LHCN-M2 (cell line): ENCODE measurements at places on chromosomes 3 and 15. TPM values are rescaled to one million over a fixed set of nuclear protein-coding genes. Genes with fewer than 3 reads are reported as not detected.

GRCh38 chr3:55466526-55466925 is 20.6 kb downstream of the WNT5A start:
- DNase-seq = no peak

GRCh38 chr3:4721511-4721911 is 228.4 kb downstream of the ITPR1 start:
- DNase-seq = peak; percentile 93

DNA sequence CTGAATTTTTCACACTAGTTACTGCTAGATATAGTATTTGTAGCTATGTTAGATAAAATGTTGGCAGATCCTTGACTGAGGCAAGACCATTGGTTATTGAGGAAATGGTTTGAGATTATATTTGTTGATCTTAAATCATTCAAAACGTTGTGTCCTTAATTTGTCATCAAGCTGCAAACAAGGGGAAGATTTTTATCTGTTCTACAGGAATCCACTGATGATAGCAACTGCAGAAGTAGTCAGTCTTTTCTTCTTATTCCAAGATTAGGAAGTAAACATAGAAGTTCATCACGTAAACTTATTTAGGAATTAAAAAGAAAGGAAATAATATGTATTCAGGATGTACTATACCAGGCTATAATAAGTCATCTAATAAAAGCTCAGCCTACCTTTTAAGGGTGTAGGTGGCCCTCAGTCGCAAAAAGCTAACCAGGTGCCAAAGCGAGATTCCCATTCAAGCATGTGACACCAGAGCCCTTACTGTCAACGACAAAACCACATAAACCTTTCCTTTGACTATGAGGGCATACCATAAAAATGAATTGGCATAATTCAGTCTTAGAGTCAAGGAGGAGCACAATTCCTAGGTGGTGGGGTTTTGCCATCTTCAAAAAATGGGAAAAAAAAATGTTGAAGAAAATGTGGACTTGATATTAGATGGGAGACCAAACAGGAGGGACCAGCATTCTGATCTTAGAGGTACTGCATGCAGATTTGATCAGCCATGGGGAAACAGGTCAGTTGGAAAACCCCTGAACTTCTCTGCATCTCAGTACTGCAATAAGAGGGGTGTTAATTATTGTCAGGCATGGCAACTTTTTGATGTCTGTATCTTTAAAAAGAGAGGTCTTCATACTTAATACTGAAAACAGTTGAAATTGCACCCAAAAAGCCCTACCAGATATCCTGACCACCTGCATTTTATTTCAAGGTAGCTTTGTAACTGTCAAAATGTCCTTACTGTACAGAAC is 212.5 kb upstream of the UBE2E1 start:
- no peak for DNase-seq

DNA sequence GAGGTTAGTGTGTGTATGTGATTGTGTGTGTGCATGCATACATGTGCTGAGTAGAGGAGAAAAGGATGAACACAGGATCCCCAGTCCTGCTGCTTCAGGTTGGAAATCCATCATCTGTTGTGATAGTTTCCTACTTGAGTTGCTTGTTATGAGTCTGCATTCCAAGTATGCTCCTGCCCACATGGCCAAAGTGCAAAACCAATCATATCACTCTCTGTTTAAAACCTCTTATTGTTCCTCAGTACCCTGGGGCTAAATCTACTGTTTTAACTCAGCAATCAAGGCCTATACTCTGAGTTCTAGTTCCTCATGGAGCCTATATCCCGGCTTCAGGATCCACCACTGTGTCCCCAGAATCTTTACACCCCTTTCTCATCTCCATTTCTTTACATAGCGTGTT is 139.9 kb upstream of the TLE3 start:
- no peak for DNase-seq

DNA sequence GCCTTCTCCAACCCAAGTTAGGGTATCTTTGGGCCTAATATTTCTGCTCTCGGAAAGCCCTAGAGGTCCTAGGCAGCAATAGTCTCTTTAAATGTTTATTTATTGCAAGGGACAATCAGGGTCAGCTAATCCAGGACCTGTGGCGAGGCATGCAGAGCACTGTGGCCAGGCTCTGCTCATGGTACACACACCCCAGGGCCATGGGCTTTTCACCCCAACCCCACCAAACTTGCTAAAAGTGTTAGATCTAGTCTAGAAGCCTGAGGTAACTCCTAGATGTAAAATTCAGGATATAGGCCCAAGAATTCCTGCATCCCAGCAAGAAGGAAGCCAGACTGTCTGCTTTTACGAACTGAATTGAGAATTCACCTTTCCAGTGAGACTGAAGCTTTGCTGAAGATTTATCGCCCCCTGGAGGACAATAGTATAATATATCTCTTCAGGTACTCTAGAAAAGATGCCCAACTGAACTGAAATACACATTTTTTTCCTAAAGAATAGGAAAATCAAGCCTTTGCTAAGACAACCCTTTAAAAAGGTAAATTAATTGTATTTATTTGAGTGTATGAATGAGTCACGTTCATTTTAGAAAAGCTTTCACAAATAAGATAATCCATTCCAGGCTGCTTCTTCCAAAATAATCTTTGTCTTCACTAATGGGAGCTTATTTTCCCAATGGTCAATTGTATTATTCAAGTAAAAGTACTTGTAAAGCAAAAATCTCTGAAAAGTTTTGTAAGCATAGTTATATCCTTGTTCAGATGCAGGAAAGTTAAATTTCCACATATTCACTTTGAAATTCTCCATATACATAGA is 89.8 kb downstream of the LRRC3B start:
- peak; percentile 10 for DNase-seq

GRCh38 chr15:60124460-60125070 is 120.5 kb downstream of the FOXB1 start:
- DNase-seq = no peak

- peak; percentile 36 for DNase-seq
These were observed 66.2 kb downstream of the SCN11A start for GRCh38 chr3:38985581-38985980.

- DNase-seq = no peak
These were observed 58.9 kb downstream of the GTF2E1 start for GRCh38 chr3:120801484-120801883.

GRCh38 chr3:196633555-196634151 is 5.8 kb upstream of the NRROS start:
- DNase-seq = no peak

GRCh38 chr3:27533261-27533607 is 49.0 kb upstream of the SLC4A7 start:
- DNase-seq = peak; percentile 54

- peak; percentile 25 for DNase-seq
These were observed 184.9 kb downstream of the FAM43A start for GRCh38 chr3:194870394-194871110.

DNA sequence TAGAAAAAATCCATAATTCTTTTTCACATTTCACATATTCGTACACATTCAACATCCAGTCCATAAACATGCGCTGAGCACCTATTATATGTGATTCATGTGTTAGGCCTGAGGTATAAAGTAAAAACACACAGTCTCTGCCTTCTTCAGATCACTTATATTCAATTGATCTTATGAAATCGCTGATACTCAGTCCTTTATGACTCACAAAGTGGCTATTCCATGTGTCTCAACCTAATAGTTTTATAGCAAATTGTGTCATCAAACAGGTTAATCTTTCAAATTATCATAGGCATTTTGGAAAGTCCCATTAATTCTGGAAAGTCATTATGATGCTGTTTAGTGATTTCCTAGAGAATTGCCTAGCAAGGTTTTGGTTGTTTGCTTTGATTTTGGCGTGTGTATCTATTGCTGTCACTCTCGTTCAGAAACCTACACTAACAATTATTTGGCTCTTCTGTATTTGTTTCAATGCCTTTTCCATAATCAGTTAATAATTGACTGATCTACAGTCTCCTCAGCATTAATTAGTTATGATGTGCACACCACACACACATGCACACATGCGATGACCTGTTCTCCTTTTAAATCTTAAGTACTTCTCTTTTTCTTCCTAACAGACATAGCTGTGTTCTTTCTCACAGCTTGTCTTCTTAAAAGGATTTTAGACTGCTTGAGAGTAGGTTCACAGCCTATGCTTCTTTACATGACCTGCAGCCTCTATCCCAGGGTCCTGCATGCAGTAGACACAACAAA is 353.1 kb downstream of the MECOM start:
- DNase-seq = no peak

DNA sequence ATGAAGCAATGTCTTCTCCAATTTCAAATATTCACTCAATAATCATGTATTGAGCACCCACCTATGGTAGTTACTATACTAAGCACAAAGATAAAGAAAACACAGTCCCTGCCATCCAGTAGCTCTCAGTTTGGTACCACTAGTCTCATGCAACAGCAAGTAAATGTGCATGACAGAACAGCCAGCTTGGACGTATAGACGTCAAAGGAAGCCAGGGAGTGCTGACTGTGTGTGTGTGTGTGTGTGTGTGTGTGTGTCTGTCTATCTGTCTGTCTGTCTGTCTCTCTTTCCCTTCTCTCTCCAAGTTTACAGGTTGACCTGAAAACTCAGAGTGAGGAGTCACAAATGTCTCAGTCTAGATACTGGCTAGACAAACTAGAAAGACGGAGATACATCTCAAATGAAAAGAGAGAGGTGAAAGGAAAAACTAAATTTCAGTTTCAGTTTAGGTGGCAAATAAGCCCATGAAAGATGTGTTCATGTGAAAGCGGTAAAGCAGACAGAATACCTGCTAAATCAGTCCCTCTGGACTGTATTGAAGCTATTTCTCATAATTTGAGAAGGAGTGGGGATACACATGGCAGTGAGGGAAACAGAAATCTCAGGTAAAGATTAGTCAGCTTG is 141.1 kb upstream of the PTPRG start:
- DNase-seq = no peak

GRCh38 chr3:196740481-196741248 is 1.0 kb downstream of the PAK2 start:
- peak; percentile 60 for DNase-seq

- no peak for DNase-seq
These were observed 42.1 kb downstream of the FBLN2 start for GRCh38 chr3:13590841-13591520.

DNA sequence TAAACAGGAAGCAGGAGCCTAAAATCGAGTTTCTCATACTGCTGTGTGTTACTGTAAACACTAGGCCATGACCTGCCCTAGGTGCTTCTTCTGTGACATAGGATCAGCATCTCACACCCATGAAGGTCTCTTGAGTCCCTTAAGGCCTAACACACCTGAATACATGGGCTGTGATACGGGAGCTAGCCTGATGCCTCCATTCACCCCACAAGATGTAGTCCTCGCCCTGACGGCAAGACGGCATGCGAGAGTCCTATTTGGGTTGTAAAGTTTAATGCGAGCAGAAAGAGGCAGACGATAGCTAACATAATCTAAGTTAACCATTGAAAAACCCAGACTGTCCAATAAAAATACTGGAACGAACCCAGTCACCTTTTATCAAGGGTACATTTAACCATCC is 241.1 kb upstream of the ICE2 start:
- no peak for DNase-seq

- no peak for DNase-seq
These were observed 163.4 kb downstream of the ATG7 start for GRCh38 chr3:11435440-11436165.

DNA sequence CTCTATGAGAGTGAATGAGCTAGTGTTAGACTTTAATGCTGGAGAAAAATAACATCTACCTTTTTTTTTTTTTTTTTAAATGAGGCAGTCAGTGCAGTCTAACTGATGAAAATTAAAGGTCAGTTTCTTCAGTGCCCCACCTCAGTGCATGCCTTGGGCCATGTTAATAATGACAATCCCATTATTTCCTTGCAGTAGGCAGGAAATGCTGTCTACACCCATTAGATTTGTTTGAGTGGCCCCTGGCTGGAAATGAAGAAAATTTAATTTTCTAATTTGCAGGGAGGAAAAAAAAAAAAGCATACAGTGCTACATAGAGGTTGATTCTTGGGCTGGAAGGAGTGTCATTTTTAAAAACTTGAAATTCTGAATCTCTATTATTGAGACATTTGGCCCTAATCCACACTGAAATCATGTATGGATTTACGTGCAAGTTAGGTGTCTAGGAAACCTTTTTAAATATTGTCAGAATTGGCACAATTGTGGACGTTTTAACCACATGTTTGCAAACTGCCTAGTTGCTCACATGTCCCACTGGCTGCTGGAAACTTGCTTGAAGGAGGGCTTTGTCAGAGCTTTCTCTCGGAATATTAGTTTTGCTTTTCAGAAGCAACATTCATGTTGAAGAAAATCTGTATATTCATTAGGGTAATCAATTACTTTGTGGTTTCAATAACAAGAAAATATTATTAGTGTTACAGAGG is 18.4 kb downstream of the FNDC3B start:
- DNase-seq = no peak

DNA sequence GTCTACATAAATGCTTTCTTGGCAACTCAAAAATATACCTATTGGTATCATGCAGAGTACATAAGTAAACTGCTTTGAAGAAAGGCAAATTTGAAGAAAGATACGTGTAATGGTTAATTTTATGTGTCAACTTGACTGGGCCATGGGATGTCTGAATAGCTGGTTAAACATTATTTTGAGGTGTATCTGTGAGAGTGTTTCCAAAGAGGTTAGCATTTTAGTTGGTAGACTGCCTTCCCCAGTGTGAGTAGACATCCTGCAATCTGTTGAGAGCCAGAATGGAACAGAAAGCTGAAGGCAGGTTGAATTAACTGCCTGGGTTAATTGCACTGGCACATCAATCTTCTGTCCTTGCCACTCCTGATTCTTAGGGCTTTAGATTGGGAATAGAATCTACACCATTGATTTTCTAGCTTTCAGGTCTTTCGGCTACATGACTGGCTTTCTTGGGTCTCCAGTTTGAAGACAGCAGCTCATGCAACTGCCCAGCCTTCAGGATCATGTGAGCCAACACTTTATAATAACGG is 98.3 kb downstream of the CMSS1 start:
- DNase-seq = no peak

COLQ gene
- total RNA-seq = 0.13 and 0.40 TPM in 2 replicates
